AG08395 (cell line): ENCODE measurements at places on chromosomes 2 and 18.

DNA sequence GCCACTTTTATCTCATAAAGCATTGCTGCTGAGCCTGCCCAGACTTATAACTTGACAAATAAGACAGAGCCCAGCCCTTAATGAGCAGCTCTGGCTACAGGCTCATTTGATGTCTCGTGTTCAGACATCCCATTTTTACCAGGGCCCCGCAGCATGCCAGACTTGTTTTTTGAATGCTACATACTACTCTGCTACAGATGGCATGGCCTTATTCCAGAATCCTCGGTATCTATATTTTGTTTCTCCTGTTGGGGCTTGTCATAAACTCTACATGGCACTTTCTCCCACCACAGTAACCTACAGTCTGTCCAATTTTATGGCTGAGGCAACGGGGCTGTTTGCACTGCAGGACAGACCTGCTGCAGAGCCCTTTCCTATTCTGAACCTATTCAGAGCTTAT lies 179.0 kb upstream of the DDX18 start:
- no peak for DNase-seq

DNA sequence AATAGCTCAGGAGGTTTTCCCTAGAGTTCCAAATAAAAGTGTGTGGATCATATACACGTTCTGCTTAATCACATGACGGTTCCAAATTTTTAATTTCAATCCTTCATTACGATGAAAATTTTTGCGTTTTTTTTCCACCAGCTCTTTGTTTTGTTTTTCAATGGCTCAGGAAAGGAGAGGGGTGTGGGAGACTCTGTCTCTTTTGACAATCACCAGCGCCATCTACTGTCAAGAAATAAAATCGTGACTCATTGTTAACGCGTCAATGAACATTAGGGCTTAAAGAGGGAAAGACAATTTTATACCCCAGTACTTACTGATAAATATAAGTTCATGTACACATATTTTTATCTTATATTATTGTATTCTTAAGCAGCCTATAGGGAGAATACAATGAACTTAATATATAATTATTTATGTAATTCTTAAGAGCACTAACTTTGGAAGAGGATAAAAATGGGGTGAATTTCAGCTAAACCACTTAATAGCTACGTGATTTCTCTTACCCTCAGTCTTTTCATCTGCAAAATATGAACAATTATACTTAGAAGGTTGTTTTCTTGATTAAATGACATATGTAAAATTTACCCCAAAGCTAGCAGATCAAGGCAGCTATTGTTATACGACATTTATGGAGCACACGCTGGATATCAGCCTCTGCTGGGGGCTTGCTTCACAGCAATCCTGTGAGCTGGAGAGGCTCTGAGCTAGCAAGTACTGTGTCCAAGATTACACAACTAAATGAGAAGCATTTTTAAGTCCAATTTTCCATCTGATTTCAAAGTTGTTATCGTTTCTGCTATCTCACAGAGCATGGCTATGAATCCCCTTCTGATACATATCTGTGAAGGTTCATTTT lies 47.4 kb upstream of the RMDN2 start:
- DNase-seq: peak; percentile 61

DNA sequence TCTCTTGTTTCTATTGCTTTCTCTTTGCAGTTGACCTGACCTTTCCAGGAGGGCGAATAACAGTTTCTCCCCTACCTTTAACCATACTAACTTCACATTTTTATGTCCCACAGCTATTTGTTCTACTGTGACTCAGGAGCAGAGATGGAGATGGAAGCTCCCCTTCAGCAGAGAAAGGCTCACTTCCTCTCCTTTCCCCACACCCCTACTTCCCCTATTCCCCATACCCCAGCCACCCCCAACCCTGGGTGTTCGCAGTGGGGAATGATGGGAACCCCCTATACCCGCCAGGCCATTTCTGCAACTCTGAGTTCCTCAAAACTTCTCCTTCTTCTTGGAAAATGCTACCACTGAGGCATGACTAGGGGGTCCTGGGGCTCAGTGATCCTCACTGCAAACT lies 285.4 kb upstream of the MGAT5 start:
- no peak for DNase-seq

DNA sequence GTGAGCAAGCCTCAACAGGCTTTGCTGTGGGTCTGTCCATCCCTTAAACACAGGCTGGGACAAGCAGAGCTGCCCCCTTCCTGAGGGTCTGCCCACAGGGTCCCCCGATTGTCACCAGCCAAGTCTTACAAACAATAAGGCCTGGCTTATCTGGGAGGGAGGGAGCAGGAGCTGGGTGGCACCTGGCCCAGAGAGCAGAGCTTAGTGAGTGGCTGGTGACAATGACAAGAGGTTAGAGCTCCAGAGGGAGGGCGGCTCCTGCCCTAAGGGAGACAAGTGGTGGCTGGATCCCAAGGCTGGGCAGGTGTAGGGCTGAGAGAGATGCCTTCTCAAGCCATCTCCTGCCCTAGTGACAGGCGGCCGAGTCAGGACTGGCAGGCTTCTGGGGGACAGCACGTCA lies 125.5 kb downstream of the KLHL29 start:
- no peak for DNase-seq

GRCh38 chr18:47247036-47247415 lies 4.4 kb downstream of the SKOR2 start:
- no peak for DNase-seq

- DNase-seq: no peak
These were observed 467.7 kb upstream of the CELF4 start for GRCh38 chr18:38033282-38033681.

DNA sequence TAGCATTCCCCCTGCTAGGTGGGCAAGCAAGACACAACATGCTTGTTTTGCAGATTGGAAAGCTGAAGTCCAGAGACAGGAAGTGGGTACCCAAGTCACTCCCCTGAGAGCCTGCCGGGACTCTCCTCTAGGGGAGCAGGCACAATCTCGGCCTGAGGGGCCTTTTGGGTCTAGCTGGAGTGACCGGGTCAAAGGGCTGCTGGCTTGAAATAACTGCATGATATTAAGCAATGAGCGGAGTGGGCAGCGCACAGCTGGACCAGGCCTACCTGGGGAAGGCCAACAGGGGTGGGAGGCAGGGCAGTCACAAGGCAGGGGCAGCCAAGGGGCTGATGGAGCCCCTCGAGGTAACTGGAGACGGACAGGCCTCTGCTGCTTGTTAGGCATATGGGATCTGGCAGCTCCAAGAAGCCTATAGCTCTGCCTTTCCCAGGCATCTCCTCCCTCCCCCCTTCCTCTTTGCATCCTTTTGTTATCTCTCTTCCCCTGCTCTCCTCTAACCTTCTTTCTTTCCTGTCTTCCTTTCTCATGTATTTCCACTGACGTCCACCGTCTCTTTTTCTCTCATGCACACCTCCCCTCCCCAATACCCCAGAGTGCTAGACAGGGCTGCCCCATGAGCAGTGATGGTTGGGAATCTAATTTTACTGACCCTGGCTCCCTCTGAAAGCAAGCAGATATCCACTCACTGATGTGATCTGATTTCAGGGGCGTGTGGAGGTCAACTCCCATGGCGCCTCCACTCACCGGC lies 237.5 kb downstream of the LOXHD1 start:
- DNase-seq: no peak

DNA sequence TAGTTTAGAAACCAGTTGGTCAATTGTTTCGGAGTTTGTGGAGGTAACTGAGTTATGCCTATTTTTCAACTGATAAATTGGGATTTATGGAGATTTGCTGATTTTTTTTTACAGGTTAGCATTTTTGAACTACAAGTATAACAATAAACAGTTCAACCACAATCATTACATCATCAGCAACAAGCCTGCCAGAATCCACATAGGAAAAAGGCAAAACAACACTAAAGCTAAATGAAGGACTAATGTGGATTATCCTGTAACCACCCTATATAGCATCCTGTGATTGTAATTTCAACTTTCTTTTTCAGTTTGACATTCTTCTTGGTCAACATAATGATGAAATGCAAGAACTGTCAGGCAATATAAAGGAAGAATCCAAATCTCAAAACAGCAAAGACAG lies 76.5 kb downstream of the CCDC102B start:
- peak; percentile 2 for DNase-seq

DNA sequence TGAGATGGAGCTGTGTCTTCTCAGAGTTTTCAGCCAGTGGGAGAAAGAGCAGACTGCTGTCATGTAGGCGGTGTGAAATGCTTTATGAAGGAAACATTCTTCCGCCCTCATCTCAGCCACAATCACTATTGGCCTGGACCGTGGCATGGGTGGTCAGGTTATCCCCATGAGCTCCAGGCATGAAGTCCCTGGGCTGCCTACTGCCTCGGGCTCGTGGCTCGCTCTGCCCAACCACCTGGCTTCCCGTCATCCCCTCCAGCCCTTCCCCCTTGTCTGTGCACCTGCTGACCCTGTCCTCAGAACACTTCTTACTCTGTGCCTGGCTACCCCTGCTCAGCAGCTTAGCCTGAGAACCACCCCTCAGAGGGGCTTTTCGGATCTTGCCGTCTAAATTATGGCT lies 15.5 kb downstream of the COLEC11 start:
- no peak for DNase-seq

DNA sequence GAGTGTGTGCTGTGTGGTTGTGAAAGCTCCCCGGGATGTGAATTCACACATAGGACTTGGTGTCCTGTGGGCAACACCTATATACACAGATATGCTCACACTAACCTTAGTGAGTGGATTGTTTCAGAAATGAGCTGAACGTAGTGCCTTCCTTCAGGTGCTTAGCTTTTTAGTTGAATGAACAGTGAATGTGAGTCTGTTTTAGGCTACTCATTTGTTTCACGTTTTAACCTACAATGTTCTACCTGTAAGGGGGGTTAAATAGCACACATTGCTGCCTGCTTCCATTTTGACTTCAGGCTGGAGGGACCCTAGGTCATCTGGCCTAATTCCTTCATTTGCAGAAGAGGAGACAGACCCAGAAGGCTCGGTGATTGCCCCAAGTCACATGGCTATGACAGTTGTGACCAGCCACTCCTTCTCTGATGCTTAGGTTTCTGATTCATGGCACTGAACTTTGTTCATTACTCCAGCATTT lies 1.0 kb downstream of the PLEK start:
- no peak for DNase-seq

DNA sequence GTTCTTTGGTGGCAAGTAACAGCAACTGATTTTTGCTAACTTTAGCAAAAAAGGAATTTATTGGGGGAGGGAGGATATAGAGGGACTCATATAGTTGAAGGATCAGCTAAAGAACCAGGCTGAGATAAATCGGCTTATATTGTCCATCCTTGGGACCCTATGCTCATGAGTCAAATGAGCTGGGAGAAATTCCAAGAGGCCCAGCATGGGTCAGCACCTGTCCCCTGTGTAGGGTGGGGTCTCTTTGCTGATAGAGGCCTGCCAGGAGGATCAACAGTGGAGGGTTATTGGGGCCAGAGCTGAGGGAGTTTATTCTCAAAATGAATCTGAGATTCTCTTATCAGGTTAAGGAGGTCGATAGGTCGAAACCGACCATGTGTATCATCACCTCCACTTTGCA lies 97.2 kb downstream of the VAPA start:
- no peak for DNase-seq

DNA sequence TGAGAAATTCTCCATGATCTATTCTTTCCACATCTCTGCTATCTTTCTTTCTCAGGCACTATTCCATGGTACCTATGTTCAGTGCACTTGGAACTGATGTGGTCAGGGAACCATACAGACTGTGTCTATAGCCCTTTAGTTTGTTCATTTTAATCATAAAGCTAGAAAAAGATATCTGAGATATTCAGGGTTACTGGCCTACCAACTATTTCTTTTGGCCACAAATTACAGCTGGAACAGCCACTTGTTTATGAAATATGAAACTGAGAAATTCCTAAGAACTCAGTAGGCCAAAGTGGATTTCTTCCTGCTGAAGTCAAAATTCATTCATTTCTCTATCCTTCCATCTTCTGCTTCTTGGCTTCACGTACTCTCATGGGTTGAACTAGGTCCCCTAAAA lies 22.8 kb upstream of the LYPD1 start:
- DNase-seq: no peak

DNA sequence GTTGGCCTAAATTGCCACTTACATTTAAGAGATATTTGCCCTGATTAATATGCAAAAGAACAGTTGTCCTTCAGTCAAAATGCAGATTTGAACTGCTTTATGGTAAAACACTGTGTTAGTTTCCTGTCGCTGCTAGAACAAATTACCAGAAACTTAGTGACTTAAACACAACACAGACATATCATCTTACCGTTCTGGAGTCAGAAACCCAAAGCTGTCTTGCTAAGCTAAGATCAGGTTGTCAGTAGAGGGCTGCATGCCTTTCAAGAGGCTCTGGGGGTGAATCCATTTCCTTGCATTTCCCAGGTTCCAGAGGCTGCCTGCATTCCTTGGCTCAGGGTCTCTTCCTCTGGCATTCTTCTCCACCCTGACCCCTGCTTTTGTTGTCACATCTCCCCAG lies 149.5 kb downstream of the FAM161A start:
- no peak for DNase-seq

DNA sequence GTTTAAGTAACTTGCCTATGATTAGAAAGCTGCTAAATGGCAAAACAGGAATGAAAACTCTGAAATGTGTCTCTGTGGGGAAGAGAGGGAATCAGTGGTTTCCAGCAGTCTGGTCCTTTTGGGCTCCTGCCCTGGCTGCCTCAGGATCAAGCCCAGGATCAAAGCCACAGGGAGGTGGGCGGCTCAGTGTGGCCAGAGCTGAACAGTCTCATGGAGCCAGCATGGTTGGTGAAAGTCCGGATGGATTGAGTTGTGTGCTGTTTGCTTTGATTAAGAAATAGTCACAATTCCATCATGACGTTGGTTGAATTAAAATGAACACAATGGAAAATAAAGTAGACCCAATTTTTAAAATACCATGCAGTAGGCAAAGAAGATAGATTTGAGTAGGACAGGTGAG lies 344.2 kb downstream of the LPIN1 start:
- DNase-seq: no peak

- no peak for DNase-seq
These were observed 62.2 kb upstream of the STPG4 start for GRCh38 chr2:47217277-47217676.

- DNase-seq: no peak
These were observed 181.9 kb downstream of the MEMO1 start for GRCh38 chr2:31828891-31829290.

- no peak for DNase-seq
These were observed 40.5 kb upstream of the NABP1 start for GRCh38 chr2:191637182-191638078.
